Activated T-cell treated with anti-CD3 and anti-CD28 coated beads for 4 hours (primary cell): ENCODE measurements at places on chromosomes 5 and 9.

- no peak for DNase-seq
Observed at GRCh38 chr5:38726279-38726678, 119.5 kb upstream of the OSMR start.

- DNase-seq = no peak
Observed at GRCh38 chr9:136046554-136046920, 48.6 kb downstream of the NACC2 start.

GRCh38 chr9:24504521-24504920 lies 41.2 kb downstream of the IZUMO3 start:
- no peak for DNase-seq

GRCh38 chr5:61631438-61631941 lies 299.4 kb downstream of the ZSWIM6 start:
- DNase-seq = no peak
